Tongue (tissue), 3 donors: ENCODE measurements at places on chromosomes 3 and 15. TPM values are rescaled to one million over a fixed set of nuclear protein-coding genes. Genes with fewer than 3 reads are reported as not detected.
A peak's percentile ranks its signal among the peaks of the same experiment; 100 is the strongest.

DNA sequence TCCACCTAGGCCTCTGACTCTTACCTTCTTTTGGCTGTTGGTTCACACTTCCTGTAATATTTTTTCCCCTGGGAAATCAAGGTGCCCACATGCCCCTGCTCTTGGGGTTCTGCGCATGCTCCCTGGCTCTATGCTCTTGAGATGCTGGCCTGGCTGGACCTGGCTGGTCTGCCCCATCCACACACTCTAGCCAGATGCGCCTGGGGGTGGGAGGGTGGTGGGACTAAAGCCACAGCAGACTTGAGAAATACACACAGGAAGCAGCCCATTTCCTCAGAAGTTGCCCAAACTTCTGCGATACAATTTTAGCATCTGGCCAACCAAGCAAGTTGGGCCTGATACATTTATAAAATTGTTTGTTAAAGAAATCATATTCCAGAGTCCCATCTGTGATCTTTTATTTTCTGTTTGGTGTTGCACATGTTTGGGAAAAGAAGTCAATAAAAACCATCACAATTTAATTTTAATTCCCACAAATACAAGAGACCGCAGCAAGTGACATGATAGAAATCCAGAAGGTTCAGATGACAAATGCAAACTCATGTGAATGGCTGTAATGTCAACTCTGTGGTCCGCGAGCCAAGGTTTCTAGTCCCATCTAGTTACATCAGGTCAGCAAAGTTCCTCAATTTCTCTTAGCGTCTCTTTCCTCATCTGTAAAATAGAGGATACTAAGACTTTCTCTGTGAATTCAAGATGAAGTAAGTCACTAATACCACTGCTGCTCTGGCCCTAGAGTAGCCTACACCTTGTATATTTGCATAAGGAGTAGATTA lies 55.9 kb upstream of the MEF2A start:
- DNase-seq = no peak

GRCh38 chr3:46861605-46862368 lies 1.5 kb downstream of the MYL3 start:
- DNase-seq = no peak

DNA sequence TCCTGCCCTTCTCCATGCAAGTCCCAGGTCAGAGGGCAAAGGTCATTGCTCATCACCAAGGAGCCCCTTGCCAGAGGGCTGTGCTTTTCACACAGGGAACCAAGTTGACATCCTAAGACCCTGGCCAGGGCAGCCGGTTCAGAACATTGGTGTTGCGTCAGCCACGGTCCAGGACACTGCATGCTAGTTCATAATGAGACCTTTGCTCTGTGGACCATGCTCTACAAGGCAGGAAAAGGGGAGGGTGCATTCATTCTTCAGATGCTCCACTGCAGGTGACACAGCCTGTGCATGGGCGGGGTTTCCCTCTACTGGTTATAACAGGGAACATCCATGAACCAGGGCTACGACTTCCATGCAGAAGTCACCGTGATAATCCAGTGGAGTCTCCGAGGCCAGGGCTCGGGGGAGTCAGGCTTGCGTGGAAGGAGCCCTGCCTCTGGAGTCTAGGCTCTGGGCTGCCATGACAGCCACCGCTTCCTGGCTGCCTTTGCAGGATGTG lies 81.6 kb downstream of the OCA2 start:
- DNase-seq = peak; percentile 4

GRCh38 chr15:98786717-98787116 lies 138.4 kb downstream of the IGF1R start:
- peak; percentile 49 for DNase-seq

Gene AP4E1
- 14.2 TPM for total RNA-seq

Gene SPTBN5
- 2.2 TPM for total RNA-seq

DNA sequence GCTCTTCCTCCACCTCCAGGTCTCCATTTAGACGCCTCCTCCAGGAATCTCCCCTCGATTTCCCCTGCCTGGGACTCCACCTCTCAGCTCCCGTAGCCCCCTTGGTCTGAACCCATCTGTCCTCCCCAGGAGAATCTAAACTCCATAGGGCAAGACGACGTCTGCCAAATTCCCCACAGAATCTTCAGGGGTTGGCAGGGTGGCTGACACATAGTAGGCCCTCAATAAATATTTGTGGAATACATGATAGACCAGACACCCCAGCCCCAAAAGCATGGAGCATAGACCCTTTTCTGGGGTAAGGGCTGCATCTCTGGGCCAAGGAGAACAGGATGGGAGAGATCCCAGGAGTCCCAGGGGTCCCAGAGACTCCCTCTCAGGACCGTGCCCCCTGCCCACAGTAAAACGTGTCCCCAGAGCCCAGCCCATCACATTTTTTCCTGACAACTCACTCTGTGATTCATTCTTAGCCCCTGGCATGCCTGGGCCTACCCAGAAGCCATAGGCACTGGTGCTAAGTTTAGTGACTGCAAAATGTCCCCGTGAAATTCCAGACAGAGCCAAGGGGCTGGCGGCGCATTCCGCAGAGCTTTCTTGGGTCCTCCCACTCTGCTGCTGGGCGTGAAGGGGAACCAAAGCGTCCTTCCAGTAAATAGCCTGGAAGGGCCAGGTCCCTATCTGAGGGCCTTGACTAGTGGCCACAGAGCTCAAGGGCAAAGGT lies 78.0 kb upstream of the SLC6A6 start:
- DNase-seq = peak; percentile 74

- no peak for DNase-seq
These were observed 85.8 kb downstream of the CFAP20DC start for GRCh38 chr3:58963928-58964503.

Gene ATP10A
- total RNA-seq = 6.5 TPM

GRCh38 chr3:21544076-21544462 lies 206.9 kb downstream of the ZNF385D start:
- DNase-seq = no peak

DNA sequence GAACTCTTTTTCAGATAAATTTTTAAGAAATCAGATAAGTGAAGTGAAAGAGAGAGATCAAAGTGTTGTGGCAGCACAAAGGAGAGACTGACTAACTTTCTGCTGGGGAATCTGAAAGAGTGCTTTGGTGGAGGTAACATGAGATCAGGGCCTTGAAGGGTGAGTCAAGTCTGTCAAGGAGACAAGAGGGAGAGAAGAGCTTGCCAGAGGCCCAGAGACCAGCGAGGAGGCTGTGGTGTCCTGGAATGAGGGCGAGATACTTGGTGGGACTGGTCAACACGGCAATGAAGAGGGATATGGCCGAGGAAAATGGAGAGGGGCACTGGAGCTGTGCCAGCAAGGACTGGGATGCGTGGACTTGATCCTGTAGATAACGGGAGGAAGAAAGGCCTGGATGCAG lies 4.6 kb downstream of the TADA3 start:
- DNase-seq = no peak

Gene GABRA5
- total RNA-seq = 0.62 TPM

Gene SNX22
- total RNA-seq = 1.7 TPM

GRCh38 chr3:73451301-73451944 lies 173.3 kb downstream of the PDZRN3 start:
- no peak for DNase-seq

GRCh38 chr3:105367063-105367405 lies 325 bp downstream of the ALCAM start:
- DNase-seq = no peak

GRCh38 chr3:192187485-192188051 lies 539.8 kb downstream of the FGF12 start:
- no peak for DNase-seq

Gene MEX3B
- total RNA-seq = 9.1 TPM

- DNase-seq = peak; percentile 51
These were observed 31.8 kb upstream of the MYZAP start for GRCh38 chr15:57559875-57560274.

DNA sequence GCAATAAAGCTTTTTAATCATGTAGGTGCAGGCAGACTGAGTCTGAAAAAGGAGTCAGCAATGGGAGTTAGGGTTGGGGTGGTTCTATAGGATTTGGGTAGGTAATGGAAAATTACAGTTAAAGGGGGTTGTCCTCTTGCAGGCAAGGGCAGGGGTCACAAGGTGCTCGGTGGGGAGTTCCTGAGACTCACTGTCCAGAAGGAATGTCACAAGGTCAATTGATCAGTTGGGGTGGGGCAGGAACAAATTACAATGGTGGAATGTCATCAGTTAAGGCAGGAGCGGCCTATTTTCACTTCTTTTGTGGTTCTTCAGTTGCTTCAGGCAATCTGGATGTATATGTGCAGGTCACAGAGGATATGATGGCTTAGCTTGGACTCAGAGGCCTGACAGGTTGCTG lies 13.9 kb downstream of the CCR5AS start:
- no peak for DNase-seq

Gene QTRT2
- 26.2 TPM for total RNA-seq

Gene RRP9
- total RNA-seq = 9.3 TPM

DNA sequence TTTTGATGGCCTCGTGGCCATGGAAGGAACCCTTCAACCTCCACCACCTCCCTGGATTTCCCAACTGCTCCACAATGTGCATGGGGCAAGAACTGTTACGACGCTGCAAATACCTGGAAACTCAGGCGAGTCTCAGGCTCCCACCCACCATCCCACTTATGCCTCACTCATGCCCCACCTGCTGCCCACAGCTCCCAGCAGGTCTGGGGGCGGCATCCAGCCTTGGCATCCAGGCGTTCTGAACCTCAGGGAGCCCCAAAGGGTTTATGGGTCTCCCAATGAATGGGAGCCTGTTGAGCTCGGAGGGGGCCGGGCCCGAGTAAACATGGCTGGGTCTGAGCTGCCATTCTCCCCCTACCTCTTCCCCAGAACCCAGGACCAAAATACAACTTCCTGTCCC lies 2.0 kb upstream of the PTH1R start:
- no peak for DNase-seq

Gene ALDH1A3
- total RNA-seq = 59.0 TPM
